ENCODE measurements at places on chromosomes 2 and 18. TPM values are rescaled to one million over a fixed set of nuclear protein-coding genes. Genes with fewer than 3 reads are reported as not detected.

Gene METAP1D
- polyA plus RNA-seq: 19.8 TPM

Gene IL1R1
- polyA plus RNA-seq: 107 TPM

Gene DNAJC10
- 131 TPM for polyA plus RNA-seq

Gene TMEM178A
- 10.8 TPM for polyA plus RNA-seq

Gene SH2D6
- 1.3 TPM for polyA plus RNA-seq

- no peak for DNase-seq
Observed at GRCh38 chr2:128493880-128494279, 175.2 kb upstream of the HS6ST1 start.

- no peak for DNase-seq
Observed at GRCh38 chr18:62571648-62572047, 48.8 kb downstream of the ZCCHC2 start.

DNA sequence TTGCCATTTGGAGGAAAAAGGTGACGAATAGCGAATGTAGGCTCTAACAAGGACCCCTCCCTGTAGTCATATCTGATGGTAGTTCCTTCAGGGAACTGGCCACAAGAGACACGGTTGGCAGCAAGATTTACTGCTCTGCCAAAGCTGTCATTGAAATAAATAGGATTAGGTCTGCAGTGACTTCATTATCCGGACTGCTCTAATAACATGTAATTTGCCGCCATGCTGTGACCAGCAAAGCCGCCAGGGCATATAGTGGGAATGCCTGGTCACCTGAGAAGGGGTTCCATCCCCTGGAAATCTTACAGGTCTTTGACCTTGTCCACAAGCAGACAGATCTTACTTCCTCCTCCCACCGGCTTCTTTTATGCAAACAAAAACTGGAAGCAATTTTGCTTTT, 59.4 kb upstream of the LAPTM4A start:
- DNase-seq: no peak

DNA sequence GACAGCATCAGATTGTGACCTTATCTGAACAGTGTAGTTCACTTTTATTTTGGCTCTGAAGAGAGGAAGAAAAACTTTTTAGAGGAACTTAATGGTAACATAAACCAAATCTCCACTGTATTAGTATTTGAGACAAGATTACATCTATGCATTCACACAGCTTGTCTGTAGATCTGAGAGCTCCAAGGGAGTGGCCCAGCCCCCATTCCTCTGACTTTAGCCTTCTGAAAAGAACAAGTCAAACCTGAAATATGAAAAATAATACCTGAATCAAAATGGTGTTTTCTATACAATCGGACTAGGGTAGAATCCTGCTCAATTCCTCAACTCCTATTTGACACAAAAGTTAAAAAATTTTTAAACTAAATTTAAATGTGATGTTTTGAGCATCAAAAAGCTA, 23.1 kb downstream of the STARD7 start:
- no peak for DNase-seq

- DNase-seq: no peak
Observed at GRCh38 chr2:33317369-33318007, 159.0 kb upstream of the RASGRP3 start.

GRCh38 chr2:65549257-65549627, 116.8 kb upstream of the SPRED2 start:
- no peak for DNase-seq

GRCh38 chr2:17133052-17133671, 385.1 kb downstream of the RAD51AP2 start:
- DNase-seq: no peak

DNA sequence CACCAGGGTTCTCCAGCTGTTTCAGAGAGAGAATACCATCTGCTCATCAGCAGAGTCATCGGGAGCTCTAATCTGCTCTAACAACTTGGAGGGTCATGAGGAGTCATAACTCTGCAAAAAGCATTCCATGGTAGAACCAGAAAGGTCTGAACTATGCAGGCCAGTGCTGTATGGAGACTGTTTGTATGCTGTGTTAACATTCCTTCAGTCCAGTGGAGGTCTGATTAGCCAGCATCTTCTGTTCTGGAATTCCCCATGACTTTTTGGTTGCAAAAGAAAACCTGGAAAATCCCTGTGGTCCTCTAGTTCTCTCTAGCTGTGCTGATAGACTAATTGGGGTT, 9.4 kb upstream of the ITGB6 start:
- no peak for DNase-seq

- DNase-seq: no peak
Observed at GRCh38 chr2:231707625-231707926, 749 bp upstream of the PTMA start.

- no peak for DNase-seq
Observed at GRCh38 chr2:29074411-29074810, at the start of gene PCARE. Gene PCARE (minus strand): TSS chr2:29074523. CDS start chr2:29074261, 262 bp downstream.

DNA sequence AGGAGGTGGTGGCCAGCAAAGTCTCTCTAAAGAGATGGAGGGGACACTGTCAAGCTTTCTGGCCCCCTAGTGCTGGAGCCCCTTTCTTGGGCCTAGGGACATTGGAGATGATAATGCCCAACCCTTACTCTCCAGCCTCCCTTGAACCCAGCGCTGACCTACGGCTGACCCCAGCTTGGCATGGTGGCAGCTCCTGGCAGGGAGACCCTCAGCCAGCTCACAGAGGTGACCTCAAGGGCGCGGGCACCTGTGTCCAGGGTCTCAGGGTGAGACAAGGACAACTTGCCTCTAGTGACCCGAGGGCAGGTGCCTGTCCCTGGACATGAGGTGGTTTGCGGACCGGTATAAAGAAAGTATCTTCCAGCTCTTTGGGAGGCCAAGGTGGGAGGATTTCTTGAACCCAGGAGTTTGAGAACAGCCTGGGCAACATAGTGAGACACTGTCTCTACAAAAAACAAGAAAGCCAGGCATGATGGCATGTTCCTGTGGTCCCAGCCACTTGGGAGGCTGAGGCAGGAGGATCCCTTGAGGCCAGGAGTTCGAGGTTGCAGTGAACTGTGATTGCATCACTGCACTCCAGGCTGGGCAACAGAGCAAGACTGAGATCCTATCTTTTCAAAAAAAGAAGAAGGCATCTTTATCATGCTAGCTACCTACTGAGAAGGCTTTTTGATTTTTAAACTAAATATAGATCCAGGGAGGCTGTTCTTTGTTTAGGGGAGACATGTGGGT, 3.3 kb upstream of the PER2 start:
- DNase-seq: no peak

DNA sequence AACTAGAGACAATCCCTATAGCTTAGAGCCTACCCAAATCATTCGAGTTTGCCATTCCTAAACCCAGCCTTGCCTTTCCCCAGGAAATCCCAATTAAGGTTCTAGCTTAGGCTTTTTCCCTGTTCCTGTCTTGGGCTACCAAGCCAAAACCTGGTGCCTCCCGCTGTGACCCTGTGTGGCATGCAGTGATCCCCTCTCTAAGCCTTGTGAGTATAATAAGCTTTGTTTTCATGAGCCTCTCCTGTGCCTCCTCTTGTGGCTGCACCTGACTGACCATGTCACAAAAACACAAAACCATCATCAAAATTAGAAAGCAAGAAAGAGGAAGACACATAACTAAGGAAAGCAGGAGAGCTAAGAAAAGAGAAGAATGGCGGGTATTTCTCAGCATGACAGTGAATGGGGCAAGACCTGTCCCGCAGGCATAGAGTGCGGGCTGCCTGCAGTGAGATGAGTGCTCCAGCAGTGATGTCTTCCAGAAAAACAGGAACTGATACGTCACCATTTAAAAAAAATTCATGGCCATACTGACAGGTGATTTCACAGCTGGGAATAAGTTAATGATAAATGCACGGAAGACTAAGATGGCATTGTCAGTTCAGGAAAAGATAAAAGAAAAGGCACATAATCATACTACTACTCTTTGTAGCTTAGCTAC, 9.2 kb upstream of the PAIP2B start:
- no peak for DNase-seq

DNA sequence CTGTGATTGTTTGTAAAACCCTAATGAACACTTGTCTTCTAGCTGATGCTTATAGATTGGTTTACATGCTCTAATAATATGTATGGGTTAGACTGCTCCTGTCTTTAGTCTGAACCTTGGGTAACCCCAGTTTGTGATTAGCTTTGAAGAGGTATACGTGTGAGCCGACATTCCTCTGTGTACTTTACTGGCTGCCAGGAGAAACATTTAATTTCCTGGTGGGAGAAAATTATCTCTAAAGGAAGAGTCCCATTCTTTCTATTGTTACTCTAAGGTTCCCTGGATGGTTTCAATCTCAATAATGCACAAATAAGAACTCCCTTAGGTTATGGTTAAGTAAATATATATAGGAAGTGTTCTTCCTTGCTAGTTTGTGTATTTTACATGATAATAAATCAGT, 143.6 kb upstream of the ZSWIM2 start:
- DNase-seq: no peak

GRCh38 chr2:28394997-28395333, 2.3 kb downstream of the FOSL2 start:
- DNase-seq: no peak

DNA sequence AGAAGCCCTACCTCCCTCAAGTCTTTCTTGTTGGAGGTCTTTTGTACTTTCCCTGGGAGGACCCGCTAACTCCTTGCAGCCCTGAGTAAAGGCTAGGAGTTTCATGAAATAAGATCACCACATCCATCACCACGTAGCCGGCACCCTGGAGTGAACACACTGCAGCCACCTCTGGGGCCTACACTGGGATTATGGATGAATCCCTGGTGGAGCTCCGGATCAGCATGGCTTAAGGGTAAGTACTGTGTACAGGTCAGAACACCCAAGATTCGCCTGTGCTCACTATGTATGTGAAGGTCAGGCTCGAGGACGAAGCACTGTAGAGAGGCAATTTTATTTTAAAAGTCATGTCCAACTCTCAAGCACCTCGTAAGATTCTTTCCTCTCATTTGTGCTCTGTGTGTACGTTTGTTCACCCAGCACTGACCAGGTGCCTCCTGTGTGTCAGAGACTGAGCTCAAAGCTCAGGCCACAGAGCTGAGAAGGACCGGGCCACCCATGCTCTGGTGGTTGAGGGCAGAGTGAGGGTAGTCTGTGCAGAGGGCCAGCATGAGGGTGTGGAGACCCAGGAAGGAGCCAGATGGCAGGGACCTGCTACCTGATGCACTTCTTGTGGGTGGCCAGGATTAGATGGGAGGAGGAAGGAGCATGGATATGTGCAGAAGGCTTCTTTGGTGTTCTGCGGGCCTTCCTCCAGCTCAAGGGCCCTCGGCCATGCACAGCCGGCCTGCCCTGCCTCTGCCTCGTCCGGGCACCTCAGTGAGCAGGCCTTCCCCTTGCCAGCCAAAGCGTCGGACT, 66.7 kb upstream of the TFCP2L1 start:
- DNase-seq: no peak

DNA sequence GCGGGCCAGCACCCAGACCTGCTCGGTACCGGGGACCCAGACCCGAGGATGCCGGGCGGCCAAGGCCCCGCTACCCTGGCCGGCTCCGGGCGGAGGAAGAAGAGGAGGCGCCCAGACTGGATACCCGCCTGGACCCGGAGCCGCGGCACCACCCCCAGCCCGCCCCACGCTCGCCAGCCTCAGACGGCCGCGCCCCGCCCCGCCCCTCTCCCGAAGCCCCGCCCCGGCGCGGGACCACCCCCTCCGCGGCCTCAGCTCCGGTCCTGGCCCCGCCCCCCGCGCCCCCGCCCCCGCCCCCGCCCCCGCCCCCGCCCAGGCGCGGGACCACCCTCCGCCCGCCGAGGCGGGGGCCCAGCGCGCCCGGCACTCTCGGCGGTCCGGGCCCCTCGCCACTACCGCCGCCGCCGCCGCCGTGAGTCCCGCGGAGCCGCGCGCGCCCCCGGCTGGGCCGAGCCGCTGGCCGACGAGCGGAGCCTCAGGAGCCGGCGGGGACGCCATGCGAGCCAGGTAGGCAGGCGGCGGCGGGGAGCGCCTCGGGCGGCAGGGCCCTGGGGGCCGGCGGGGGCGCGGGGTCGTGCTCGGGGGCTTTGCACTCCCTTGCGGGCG, at the start of gene SH3BP4:
Gene SH3BP4 (plus strand): TSS at position 354 of the 606 bp plus-strand sequence. CDS start 82,986 bp downstream, outside the sequence.
- DNase-seq: peak; percentile 66

DNA sequence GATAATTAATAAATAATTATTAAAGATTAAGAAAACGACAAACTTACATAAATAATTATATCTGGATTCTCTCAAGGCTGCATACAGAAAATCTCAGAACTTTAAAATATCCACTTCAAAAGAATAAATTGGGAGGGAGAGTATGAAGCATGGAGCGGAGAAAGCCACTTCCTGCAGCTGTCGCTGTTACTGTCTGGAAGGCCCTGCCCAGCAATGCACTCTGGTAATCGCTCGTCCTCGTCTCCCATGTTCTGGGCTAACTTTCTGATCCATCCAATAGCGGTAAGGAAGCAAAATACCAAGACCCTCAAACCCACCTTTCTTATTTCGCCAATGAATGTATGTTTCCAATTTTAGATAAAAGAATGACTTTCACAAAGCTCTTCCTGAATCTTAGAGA, 26.7 kb downstream of the CYRIA start:
- DNase-seq: no peak

GRCh38 chr2:189515264-189515663, 65.3 kb downstream of the SLC40A1 start:
- DNase-seq: no peak

- no peak for DNase-seq
Observed at GRCh38 chr18:36354989-36355388, 57.5 kb downstream of the FHOD3 start.

DNA sequence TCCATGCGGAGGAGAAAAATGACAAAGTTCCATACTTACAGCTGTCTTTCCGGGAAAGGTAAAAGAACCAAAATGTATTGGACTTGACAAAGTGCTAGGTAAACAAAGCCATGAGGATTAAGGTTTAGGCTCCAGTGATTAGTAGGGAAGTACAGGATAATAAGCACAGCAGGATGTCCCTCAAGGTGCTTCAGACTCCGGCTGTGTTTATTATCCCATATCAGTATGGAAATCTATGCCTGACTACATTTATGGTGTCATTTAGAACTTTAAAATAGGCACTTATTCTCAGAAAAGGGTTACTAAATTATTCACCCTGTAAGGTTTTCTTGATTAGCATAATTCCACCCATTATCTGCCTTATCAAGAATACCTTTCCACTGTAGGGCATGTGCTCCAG, 136.3 kb upstream of the CCDC68 start:
- DNase-seq: no peak

DNA sequence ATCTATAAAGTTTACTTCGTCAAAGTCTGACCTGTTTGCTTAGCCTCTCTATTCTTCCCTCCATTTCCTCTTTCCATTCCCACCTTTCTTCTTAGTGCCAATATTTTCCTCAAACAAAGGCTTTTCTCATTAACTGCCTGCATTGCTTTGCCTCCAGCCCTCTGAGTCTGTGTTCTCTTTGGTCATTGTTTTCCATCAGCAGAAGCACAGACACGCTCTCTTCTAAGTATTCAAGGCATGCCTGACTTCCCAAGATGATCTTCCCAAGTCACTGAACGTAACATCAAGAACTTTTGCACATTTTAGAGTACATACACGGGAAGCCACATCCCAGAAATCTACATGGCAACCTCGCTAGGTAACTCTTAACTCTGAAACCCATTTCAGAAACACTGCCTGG, 32.6 kb upstream of the ANXA4 start:
- DNase-seq: no peak

DNA sequence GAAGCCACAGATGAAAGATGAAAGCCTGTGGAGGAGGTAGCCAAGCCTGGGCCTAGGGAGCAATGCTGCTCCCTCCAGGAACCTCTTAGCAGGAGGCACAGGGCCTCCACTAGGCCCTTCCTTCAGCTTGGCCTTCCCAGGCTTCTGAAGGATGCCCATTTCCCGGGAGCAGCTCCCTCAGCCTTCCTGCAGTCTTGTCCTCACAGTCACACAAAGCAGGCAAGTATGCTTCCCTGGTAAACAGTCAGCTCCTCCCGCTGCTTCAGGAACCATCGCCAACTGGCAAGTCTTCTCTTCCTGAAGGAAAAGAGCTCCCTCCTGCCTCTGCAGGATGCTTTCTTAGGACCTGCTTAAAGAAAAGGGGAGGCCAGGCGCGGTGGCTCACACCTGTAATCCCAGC, 53.2 kb downstream of the SMAD7 start:
- DNase-seq: no peak

- no peak for DNase-seq
Observed at GRCh38 chr18:32373995-32374394, 96.7 kb downstream of the GAREM1 start.
